ENCODE measurements at places on chromosomes 3 and 15.

DNA sequence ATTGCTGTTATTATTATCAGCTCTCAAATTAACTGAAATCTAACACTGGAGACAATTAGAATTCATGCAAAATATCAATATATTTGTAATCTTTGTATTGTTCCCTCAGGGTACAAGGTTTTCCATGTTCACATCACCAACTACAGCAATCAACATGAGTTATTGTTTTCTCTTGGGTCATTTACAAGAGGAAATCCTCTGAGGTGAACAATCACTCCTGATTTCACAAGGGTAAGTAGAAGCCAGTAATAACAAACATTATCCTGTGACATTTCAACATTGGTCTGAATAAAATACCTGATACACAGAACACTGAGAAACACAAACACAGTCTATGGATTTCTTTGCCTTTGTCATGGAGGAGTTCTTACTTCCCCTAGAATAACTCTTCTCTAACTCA lies 174.0 kb downstream of the SUCNR1 start:
- H3K27me3 ChIP-seq: no peaks in the 10 kb centered on the region
- H3K36me3 ChIP-seq: no peaks in the 10 kb centered on the region
- no peak for DNase-seq
- no peak overlapping the region for H3K27ac ChIP-seq
- H3K4me1 ChIP-seq: no peaks in the 10 kb centered on the region

- H3K4me1 ChIP-seq: peaks cover 14% of the 10 kb centered on the region
- H3K27ac ChIP-seq: peak overlapping the region; percentile 37
- DNase-seq: no peak
- H3K4me3 ChIP-seq: no peak overlapping the region
- H3K36me3 ChIP-seq: peaks cover 11% of the 10 kb centered on the region
These were observed 25.6 kb upstream of the ACAP2 start for GRCh38 chr3:195468391-195468776.

DNA sequence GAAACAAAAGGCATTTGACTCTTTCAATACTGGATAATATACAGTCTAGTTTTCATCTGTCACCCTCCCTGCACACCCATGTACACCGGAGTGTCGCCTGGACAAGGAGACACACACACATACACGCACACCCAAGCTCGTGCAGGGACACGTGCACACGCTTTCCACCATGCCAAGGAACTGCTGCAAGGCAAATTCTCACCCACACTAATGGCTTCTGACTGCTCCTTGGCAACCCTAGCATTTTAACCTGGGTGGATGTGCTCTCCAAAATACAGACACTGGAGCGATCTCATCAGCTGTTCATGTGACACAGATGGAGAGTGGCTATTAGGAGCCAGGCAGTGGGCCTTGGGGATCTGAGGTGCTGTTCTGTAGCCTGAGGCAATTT lies 61.6 kb downstream of the MEIS2 start:
- H3K36me3 ChIP-seq: no peaks in the 10 kb centered on the region
- H3K4me1 ChIP-seq: no peaks in the 10 kb centered on the region
- no peak for DNase-seq
- H3K4me3 ChIP-seq: no peak overlapping the region

DNA sequence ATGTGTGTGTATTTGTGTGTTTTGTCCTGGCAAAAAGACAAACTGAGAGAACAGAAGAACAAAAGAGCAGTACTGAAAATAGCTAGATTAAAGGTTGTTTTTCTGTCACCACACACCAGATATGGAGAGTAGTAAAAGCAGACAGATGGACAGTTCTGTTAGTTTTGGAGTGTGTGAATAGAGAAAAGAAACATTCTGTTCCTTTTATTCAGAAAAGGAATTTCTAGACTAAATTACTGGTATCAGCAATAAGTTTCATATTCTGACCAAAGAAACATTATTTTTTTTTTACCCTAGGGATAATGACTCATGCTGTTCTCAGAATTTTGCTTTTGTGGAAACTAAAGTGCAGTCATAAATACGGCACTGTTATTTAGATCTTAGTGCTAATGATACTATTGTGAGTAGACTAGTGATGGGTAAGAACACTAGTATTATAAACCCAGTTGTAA lies 32.9 kb downstream of the PIK3CA start:
- H3K4me3 ChIP-seq: peak overlapping the region; percentile 41
- H3K27ac ChIP-seq: no peak overlapping the region
- no peaks in the 10 kb centered on the region for H3K27me3 ChIP-seq
- no peaks in the 10 kb centered on the region for H3K36me3 ChIP-seq
- DNase-seq: no peak

All from stimulated activated naive B cell treated with anti-CD40 and anti-IgM and Interleukin-4, amounts not matched to agents 10 μg/mL and 1 μg/mL and 100 μg/mL, for 72 hours (primary cell).